ENCODE measurements at places on chromosomes 3 and 15.

DNA sequence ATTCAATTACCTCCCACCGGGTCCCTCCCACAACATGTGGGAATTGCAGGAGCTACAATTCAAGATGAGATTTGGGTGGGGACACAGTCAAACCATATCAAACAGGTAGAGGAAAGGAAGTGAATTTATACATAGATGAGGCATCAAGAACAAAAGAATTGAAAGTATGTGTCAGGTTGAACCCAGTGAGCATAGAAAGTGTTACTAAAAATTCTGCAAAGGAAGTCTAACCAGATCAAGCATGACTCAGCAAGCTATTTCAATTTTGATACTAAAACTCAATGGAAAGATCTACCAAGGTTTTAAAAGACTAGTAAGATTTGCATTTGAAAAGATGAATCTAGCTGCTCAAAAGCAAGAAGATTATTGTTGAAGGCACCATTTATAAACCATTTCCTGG lies 323.0 kb downstream of the ROBO2 start:
- no peak for DNase-seq

GRCh38 chr3:20096135-20096685 lies 56.0 kb downstream of the KAT2B start:
- DNase-seq = no peak

DNA sequence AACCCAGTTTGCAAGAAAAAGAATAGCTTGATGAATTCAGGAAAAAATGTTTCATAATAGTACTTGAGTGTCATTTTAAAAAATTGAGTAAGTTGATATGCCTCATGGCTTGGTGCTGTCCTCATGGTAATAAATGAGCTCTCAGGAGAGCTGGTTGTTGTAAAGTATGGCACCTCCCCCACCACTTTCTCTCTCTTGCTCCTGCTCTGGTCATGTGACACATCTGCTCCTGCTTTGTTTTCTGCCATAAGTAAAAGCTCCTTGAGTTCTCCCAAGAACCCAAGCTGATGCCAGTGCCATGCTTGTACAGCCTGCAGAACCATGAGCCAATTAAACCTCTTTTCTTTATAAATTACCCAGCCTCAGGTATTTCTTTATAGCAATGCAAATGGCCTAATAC lies 108.8 kb upstream of the CRBN start:
- DNase-seq = no peak

DNA sequence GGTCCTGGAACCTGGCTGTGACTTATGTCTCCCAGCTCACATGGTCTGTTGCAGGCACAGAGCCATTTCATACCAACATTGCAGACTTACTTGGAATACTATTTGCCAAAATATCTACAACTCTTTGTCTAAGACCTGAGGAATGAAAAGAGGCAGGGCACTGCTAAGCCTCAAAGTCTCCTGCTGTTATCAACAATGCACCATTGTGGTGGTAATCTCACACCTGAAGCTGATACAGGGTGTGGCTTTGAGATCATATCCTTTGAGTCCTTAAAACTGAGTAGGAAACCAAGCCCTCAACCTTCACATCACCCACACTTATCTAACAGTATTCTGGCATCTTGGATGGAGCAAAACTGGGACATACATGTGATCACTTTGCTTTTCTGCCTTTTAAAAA lies 782.0 kb downstream of the EPHA3 start:
- no peak for DNase-seq

DNA sequence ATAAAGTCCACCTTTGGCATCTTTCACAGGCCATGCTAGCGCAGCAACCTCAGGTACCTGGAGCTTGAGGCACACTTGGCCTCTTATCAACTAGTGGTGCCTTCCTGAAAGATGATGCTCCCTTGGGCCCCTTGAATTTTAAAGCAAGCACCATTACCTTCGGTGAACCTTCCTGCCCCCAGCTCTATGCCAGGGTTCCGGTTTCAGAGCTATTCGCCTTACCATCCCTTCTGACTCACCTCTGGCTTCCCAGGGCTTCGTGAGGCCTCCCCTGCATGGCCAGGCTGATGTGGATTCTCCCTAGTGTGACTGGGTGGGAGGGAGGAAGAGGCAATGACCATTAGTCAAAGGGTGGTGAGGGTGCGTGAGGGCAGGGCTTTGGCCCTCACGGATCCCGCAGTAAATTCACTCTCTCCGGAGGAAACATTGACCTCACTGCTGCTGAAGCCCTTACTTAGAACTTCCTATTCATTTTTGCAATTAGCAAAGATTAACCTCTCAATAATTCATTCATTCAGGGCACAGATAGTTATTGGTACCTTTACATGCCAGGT lies 16.3 kb downstream of the BHLHE40 start:
- peak; percentile 28 for DNase-seq

DNA sequence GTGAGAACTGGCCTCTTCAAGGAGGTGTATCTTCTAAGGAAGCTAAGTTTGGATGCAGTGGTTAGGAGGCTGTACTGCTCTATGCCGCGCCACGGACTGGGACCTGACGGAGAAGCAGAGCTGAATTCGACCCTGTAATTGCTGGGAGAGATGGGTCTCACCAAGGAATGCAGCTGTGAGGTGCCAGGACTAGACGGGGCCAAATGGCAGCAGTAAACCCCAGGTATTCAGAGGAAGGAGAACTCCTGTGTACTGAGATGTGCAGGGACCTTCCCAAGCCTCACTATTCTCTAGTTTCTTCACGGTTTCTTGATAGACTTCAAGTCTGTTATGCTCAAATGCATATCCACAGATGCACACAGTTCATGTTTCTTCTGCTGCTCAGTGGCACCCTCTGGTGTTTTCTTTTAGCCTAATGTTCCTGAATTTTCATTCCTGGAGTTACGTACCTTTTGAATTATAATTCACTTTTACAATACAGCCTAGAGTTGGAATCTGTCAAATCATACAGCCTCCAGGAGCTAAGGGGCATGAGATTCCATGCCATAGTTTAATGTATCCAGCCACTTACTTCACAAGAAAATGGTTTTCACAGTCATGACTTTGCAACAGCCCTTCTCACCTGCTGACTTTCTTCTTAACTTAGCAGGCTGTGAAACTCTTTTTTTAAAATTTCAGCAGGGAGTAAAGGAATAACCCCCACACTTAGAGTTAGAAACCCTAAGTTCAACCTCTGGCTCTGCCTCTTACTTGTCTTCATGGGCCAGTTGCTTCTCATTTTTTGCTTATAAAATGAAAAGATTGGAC lies 61.8 kb downstream of the GLDN start:
- no peak for DNase-seq

DNA sequence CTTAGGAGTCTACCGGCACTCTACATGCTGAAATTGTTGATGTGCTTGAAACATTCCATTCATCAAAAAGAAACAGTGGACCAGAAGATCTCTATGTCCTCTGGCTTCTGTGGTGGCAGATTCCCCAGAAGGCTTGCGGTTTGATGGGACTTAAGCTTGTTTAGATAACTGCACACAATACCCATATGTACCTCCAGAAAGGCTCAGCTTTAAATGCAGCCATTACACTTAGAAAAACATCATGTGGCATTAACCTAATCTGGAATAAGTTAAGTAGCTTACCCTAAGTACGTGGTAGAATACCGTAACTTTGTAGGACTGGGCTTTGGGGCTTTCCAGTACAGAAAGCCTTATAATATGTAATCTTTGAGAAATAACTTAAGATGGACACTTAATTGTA lies 187.3 kb downstream of the RBMS3 start:
- no peak for DNase-seq

DNA sequence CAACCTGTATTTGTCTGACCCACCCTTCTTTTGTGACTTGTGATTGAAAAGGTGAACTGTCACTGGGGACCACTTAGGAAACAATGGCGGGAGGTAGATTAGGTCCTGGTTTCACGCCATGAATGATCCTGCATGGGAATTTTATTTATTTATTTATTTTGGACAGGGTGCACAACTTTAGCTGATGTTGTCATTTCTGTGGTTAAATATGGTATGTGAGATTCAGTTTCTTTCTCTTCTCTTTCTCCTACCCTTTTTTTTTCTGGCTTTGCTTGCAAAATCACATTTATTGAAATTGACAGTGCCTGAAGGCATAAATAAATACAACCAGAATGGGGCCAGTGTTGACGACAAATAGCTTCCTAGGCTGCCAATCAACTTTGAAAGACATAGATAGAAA lies 18.0 kb upstream of the HTR3E start:
- no peak for DNase-seq

Measured in stimulated activated CD8-positive, alpha-beta memory T cell treated with anti-CD3 and anti-CD28 coated beads, Interleukin-4, amount 100 ng/mL, for 48 hours (primary cell).